ENCODE measurements at places on chromosomes 16 and 17. TPM values are rescaled to one million over a fixed set of nuclear protein-coding genes. Genes with fewer than 3 reads are reported as not detected.

CX3CL1 gene
- total RNA-seq: 21.8 TPM

ATP2A1 gene
- 2.9 TPM for total RNA-seq

DNA sequence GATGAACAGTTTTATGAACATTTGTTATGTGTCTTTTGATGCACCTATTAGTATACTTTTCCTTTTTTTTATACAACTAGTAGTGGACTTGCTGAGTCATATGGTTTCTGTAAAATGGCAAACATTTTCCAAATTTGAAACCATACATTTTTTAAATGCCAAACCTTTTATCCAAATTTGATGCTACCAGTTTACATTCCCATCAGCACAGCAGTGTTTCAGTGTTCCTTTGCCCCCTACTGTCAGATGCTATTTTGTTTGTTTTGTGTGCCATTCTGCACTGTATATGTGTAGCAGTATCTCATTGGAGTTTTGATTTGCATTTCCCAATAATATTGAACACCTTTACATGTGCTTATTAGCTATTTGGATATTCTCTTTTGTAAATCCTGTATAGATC is 219.4 kb downstream of the TANC2 start:
- H3K4me1 ChIP-seq: no peaks in the 10 kb centered on the region
- no peaks in the 10 kb centered on the region for H3K27me3 ChIP-seq
- H3K27ac ChIP-seq: no peak overlapping the region
- no peak overlapping the region for H3K4me3 ChIP-seq
- no peak for DNase-seq

DNA sequence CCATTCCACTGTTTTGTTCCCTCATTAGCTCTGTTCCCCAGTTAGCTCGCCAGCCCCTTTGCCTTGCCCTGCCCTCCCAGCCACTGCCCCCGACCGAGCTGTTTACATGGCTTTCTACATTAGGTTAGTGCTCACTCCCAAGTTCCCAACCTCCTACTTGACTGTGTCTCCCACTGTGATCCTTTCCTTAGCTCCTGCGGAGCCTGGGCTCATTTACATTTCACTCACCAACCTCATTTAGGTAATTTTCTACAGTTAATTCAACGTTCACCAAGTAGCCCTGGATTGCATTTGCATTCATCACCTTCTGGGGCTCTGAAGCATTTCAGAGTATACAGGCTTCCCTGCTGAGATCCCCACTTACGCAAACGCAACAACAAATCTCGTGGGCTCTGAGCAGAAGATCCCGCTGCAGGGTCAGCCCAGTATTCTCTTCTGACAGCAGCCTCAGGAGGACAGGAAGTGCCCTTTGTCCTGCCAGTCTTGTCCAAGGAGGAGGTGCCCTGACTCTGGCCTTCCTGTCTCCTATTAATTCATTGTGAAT is 325.8 kb upstream of the CCL2 start:
- H3K4me1 ChIP-seq: no peaks in the 10 kb centered on the region
- H3K27ac ChIP-seq: no peak overlapping the region
- H3K36me3 ChIP-seq: no peaks in the 10 kb centered on the region
- H3K27me3 ChIP-seq: 0 out of 2 replicates have a peak, but pooled peaks cover 2% of the 10 kb centered on the region

DNA sequence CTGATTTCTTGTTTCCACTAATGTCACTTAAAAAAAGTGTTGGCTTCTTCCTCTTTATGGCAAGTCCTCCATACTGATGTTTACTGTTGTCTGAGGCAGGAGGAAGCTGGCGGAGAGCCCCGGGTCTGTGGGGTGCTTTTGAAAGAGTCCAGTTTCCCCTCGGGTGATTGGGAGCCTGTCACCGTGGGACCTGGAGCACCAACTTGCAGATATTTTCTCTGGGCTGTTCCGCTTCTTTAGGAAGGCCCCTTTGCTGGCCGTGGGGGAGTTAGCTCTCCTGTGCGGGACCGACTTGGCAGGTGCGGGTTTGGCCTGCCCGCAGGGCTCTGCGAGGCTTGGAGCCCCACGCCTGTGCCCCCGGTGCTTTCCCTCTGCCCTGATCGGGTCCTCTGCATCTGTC is 3.1 kb downstream of the BANP start:
- DNase-seq: no peak
- H3K27me3 ChIP-seq: no peaks in the 10 kb centered on the region
- no peak overlapping the region for H3K27ac ChIP-seq
- peaks cover 10% of the 10 kb centered on the region for H3K36me3 ChIP-seq
- peaks cover 17% of the 10 kb centered on the region for H3K4me1 ChIP-seq
- no peak overlapping the region for H3K4me3 ChIP-seq

TMEM235 gene
- total RNA-seq: not detected

DNA sequence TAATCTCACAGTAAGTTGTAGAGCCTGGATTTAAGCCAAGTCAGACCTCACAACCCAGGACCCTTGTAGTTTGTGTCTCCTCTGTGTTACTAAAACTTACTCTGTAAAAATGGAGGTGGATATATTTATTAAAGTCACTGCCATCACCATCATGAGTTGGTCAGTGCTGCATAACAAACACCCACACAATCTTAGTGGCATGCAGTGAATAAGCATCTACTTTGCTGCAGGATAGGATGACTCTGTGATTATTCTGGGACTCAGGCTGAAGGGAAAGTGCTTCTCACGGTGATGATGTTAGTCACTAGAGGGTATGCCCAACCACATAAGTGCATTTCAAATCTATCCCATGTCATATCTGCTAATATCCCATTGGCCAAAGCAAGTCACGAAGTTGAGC is 398.7 kb downstream of the XYLT1 start:
- no peaks in the 10 kb centered on the region for H3K4me1 ChIP-seq
- no peak overlapping the region for H3K4me3 ChIP-seq
- no peak overlapping the region for H3K27ac ChIP-seq
- H3K36me3 ChIP-seq: no peaks in the 10 kb centered on the region
- H3K27me3 ChIP-seq: peaks cover 14% of the 10 kb centered on the region

DNA sequence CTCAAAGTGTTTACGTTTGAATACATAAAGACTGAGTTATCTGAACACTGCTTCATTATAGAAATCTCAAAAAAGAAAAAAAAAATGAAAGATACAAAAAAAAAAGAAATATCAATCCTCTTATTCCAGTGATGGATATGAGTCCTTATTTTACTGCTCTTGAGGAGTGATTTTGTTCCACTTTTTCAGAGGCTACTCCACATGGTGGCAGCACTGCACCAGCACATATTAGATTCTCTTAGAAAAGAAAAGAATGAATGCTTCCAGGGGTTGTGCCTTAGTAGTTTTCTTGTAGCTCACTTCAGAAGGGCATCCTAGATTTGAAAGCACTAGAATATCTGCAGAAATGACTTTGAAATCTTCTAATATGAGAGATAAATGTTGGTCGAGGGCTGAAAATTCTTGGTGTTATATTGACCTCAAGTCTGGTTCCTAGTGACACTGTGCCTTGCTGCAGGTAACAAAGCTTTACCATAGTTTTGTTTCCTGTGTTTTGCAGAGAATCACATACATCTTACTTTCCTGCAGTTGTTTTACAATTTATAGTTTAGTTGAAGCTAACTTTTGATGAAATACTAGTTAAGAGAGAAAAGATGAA is 25.9 kb downstream of the AP2B1 start:
- no peak overlapping the region for H3K27ac ChIP-seq
- peaks cover 48% of the 10 kb centered on the region for H3K36me3 ChIP-seq
- no peak overlapping the region for H3K4me3 ChIP-seq

DNA sequence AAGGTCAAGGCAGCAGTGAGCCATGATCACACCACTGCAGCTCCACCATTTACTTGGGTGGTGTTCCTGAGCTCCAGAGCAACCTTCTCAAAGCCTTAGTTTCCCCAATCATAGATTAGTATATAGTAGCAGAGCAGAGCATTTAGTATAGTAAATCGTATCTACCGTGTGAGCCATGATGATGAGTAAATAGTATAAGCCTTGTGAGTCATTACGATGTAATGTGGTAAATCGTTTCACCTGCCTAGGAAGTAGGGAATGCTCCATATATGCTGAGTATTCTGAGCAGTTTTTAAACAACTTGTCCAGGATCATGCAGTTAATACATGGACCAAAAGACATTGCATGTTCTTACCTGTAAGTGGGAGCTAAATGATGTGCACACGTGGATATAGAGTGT is 66.4 kb downstream of the SCNN1B start:
- H3K4me3 ChIP-seq: no peak overlapping the region
- H3K4me1 ChIP-seq: peaks cover 9% of the 10 kb centered on the region
- H3K27ac ChIP-seq: no peak overlapping the region
- no peaks in the 10 kb centered on the region for H3K27me3 ChIP-seq

DNA sequence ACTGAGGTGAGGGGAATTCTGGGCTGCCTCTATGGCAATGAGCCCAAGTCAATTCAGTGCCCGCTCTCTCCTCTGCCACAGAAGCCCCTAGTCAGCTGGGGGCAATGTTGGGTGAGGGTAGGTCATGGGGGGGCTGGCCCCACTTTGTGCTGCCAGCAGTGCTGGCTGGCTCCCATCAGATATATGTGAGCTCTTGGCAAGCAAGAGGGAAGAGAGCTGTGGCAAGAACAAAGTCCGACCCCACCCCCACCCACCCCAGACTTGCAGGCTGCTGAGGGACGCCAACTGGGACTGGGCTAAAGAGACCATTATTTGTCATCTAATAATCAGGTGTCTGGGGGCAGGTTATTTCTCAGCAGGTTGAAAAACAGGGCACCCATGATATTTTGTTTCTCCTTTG is 89.4 kb downstream of the YPEL2 start:
- H3K4me1 ChIP-seq: no peaks in the 10 kb centered on the region
- H3K4me3 ChIP-seq: no peak overlapping the region
- H3K27ac ChIP-seq: no peak overlapping the region
- H3K27me3 ChIP-seq: no peaks in the 10 kb centered on the region

RTN4RL1 gene
- 0.80 TPM for total RNA-seq

GRCh38 chr16:54275956-54276355 is 10.6 kb downstream of the IRX3 start:
- H3K27ac ChIP-seq: no peak overlapping the region
- H3K27me3 ChIP-seq: no peaks in the 10 kb centered on the region
- no peaks in the 10 kb centered on the region for H3K4me1 ChIP-seq
- no peak overlapping the region for H3K4me3 ChIP-seq
- DNase-seq: no peak

GRCh38 chr17:56810343-56810742 is 23.4 kb downstream of the C17orf67 start:
- no peak overlapping the region for H3K4me3 ChIP-seq
- DNase-seq: no peak
- H3K27ac ChIP-seq: no peak overlapping the region
- no peaks in the 10 kb centered on the region for H3K4me1 ChIP-seq
- no peaks in the 10 kb centered on the region for H3K27me3 ChIP-seq

DNA sequence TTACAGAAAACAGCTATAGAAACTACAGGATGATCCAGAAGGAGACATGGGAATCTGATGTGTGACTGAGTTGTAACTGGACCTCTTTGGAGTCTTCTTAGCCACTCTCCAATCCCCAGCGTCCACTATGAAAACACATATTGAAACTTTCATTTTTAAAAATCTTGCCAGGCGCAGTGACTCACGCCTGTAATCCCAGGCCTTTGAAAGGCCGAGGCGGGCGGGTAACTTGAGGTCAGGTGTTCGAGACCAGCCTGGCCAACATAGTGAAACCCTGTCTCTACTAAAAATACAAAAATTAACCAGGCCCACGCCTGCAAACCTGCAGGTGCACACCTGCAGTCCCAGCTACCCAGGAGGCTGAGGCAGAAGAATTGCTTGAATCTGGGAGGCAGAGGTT is 53.3 kb downstream of the HIC1 start:
- H3K4me3 ChIP-seq: no peak overlapping the region
- DNase-seq: no peak

- no peak for DNase-seq
- H3K36me3 ChIP-seq: peaks cover 50% of the 10 kb centered on the region
- no peak overlapping the region for H3K4me3 ChIP-seq
- no peak overlapping the region for H3K27ac ChIP-seq
- no peaks in the 10 kb centered on the region for H3K27me3 ChIP-seq
Observed at GRCh38 chr17:48925991-48926342, 17.8 kb downstream of the UBE2Z start.

KCNJ12 gene
- 2.7 TPM for total RNA-seq

GRCh38 chr16:1980030-1980769 is 1.1 kb downstream of the NOXO1 start:
- H3K27ac ChIP-seq: no peak overlapping the region
- no peak overlapping the region for H3K4me3 ChIP-seq
- H3K36me3 ChIP-seq: peaks cover 7% of the 10 kb centered on the region
- peaks cover 39% of the 10 kb centered on the region for H3K4me1 ChIP-seq

Data from Panc1 (cell line).